ENCODE measurements at places on chromosomes 12 and 14.

DNA sequence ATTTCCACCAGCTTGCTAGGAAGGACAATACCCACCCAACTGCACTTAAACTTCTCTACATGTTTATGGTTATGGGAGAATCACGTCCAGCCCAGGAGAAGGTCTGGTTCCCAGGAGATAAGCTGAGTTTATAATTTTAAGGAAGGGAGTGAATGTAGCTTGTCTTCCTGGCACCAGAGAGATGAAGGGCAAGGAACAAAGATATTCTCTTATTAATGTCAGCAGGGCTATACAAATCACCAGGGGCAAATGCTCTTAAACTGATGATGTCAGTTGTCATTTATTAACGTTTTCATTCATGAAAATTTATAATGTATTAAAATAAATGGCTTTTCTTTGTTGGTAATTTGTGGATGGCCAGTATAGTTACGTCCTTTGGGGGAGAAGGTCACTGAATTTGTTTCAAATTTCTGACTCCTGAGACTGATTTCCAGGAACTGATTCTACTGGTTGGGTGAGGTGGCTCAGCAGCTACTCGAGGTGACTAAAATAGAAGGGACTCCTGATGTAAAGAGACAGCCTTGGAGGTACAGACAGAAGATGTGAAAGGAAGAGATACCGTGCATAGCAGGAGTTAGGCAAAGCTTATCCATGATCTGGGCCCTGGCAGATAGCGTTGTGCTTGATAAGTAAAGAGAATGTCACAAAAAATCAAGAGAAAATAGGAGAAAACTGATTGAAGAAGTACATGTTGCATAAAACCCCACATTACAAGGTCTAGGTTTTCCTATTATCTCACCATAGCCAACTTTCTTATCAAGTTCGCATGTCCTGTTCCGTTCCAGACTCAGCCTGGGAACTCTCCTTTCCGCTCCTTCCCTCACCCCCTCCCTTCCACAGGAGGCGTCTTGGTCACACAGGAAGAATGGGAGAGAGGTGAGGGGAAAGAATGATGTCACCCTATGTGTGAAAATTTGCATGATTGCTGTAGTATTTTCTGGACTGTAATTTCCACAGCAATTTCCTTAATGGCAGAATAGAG is 367.1 kb upstream of the FAR2 start:
- no peak for DNase-seq

GRCh38 chr12:121939186-121939585 is 20.8 kb downstream of the CFAP251 start:
- DNase-seq = no peak

DNA sequence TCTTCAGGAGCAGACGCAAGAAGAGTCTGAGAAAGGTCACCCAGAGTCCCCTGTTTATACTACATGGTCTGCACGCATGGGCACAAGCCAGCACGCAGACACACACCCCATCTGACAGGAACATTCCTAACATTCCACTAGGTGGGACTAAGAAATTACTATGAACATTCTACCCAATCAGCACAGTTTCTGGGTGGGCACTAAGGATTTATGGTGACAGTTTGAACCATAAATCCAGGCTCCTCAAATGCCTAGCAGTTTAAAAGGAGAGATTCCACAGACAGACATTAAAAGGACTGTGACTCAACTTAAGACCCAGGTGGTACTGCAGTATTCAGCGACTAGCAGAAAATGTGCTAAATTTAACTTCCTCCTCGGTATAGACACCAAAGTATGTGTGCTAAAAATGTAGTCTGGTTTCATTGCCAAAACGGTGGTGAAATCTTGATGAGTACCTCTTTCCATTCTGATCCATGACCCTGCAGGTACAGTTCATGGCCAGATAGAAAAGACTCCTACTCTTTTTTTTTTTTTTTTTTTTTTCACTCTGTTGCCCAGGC is 16.2 kb downstream of the ABHD4 start:
- no peak for DNase-seq

DNA sequence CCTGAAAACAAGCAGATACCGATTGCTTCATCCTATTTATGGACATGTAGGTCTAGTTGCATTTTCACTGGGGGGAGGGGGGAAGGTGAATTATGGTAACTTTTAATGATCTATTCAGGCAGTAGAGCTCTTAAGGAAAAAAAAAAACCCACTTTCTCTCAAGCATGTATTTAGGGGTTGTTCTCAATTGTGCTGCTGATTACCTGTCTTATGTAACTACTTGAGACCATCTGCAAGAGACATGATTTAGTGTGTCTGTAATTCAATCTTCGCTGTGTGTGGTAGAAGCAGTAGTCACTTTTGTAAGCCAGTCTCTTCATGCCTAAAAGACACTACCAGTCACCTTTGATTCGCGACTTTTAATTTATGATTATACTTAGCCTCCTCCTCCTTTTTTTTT is 8.9 kb downstream of the CALM1 start:
- DNase-seq = peak; percentile 99

DNA sequence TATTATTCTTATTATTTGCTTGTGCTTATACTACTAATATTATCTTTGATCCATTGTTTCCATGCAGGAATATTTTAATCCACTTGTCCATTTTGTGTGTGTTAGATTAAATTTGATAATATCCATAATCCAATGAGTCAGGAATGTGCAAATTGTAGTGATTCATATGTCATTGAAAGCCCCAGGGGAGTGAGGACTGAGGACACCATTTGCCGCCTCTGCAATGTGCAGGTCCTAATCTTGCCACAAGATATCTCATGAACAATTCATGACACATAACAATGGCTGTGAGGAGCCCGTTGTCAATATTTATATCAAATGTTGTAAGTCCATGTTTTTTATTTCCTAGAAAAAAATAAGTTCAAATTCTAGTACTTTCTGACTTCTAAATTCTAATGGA is 250.5 kb downstream of the ZFP36L1 start:
- no peak for DNase-seq

DNA sequence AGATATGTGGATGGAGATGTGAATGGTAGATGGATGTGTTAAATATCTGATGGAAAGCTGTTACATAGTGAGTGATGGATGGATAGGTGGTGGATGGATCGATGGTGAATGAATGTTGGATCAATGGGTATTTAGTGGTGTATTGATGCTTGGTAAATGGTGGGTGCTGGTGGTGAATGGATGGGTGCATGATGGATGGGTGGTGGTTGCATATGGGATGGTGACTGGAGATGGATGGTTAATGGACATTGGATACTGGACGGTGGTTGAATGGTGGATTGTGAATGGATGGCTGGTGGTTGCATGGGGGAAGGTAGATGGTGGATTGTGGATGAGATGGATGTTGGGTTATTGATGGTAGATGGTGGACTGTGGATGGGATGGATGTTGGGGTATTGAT is 2.1 kb upstream of the LBHD2 start:
- no peak for DNase-seq

GRCh38 chr12:27672051-27672450 is 24.2 kb upstream of the REP15 start:
- no peak for DNase-seq

DNA sequence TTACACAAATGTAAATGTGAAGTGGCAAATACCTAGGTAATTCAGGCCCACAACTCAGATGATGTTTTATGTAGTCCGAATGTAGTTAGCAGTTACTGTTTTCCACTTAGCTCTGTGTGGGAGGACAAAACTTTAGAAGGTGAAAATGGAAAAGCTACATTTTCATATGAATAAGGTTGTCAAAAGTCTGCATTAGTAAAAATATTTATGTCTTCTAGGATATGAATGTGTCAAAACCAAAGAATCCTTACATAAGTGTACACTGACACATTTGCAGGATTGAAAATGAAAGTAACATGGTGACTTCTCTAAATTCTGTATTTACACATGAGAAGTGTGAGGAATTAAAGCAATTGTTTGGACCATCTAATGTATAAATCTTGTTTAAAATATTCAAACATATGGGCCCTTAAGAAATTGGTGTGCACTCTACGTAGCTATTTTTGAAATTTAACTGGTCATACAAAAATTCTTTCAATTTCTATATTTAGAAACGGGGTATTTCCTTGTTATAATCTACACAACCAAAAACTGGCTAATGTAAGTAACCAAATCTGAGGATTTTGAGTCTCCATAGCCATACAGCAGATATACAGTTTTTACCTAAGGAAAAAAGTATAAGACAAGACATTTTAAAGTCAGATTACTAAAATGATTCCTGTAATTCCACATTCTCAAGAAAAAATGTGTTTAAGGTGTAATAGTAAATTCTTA is 5.4 kb downstream of the CDKN1B start:
- DNase-seq = no peak

DNA sequence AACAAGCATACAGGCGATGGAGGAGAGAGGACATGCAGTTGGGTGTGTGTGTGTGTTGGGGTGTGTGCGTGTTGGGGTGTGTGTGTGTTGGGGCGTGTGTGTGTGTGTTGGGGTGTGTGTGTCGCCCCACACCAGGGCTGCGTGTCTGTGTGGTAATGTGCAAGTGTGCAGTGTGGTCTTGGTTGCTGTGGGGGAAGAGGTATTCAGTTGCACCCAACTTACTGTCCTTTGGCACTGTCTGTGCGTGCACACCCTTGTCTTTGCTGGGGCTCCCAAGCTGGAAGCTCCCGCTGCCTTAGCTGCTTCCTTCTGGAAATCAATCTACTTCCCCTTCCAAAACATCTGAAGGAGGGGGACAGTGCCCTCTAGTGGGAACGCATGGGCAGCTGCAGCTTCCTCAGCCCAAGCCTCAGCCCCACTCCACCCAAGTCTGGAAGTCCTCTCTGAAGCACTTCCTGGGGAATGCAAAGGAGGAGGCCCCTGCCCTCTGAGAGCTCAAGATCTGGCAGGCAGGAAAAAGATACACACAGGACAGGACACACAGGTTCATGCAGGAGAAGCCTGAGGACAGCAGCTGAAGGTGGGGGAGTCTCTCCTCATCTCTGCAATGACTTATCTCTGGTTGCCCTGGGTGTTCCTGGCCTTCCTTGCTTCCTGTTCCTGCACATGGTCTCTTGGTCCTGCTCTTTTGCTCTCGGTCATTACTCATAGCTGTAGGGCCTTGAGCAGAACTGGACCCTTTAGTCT is 13.1 kb downstream of the ASIC1 start:
- peak; percentile 81 for DNase-seq

- no peak for DNase-seq
Observed at GRCh38 chr12:116675339-116676107, 62.3 kb downstream of the SPRING1 start.

GRCh38 chr12:42935756-42936155 is 346.2 kb upstream of the PRICKLE1 start:
- DNase-seq = peak; percentile 50

GRCh38 chr14:64387782-64388532 is at the start of gene MTHFD1:
Gene MTHFD1 (plus strand): TSS chr14:64388353. CDS start chr14:64388428, 75 bp downstream.
- peak; percentile 100 for DNase-seq

GRCh38 chr14:90017371-90017770 is 44.4 kb upstream of the KCNK13 start:
- no peak for DNase-seq

- DNase-seq = no peak
Observed at GRCh38 chr14:71049435-71050133, 142.3 kb downstream of the PCNX1 start.

- no peak for DNase-seq
Observed at GRCh38 chr14:84468153-84468552, 1061.8 kb upstream of the FLRT2 start.

GRCh38 chr12:14879222-14879933 is 6.3 kb downstream of the MGP start:
- no peak for DNase-seq

- peak; percentile 85 for DNase-seq
Observed at GRCh38 chr12:83920821-83921547, 991.6 kb downstream of the SLC6A15 start.

- no peak for DNase-seq
Observed at GRCh38 chr12:122571821-122572220, 44.8 kb downstream of the KNTC1 start.

DNA sequence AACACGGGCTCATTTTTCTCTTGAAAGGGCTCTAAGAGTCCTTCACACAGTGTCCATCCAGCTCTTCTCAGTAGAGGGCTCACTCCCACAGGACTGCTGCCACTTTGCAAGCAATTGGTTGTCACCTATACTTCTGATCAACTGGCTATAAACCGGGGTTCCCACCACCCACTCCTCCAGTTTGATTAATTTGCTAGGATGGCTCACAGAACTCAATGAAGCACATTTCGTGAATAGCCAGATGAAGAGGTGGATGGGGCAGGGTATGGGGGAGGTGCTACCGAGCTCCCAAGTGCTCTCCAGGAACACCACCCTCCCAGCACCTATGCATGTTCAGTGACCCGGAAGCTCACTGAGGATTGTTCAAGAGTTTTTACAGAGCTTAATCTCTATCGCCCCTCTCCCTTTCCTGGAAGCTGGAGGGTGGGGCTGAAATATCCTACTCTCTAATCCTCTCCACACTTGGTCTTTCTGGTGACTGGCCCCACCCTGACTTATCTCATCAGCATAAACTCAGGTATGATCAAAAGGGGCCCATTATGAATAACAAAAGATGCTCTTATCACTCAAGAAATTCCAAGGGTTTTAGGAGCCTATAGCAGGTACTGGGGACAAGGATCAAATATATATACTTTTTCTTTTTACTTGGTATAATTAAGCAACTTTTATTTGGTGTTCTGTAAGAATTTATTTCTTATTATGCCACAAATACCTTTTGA is 13.9 kb upstream of the EGLN3 start:
- no peak for DNase-seq

- no peak for DNase-seq
Observed at GRCh38 chr12:45302621-45303369, 86.9 kb downstream of the ANO6 start.

- DNase-seq = peak; percentile 97
Observed at GRCh38 chr14:23551266-23552028, at the start of gene ZFHX2. Gene ZFHX2 (minus strand): TSS chr14:23551765. CDS start chr14:23535325, 16,440 bp downstream.

- DNase-seq = no peak
Observed at GRCh38 chr12:3335078-3335487, 155.9 kb upstream of the PRMT8 start.

DNA sequence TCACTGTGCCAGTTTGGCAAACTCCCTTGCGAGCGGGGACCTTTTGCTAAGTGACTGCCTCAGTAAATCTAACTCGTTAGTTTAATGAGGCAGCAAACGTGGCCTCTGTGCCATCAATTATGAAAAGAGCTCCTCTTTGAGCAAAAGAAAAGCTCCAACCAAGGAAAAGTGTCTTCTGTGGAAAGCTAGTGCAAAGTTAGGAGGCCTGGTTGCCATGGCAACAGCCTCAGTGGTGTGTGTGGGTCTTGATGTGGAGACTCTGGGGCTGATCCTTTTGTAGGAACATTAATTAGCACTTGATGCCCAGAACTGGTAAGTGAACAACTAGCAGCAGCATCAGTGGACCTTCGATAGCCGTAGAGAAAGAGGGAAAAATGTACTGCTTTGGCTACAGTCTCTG is 145.7 kb downstream of the CHST11 start:
- no peak for DNase-seq

DNA sequence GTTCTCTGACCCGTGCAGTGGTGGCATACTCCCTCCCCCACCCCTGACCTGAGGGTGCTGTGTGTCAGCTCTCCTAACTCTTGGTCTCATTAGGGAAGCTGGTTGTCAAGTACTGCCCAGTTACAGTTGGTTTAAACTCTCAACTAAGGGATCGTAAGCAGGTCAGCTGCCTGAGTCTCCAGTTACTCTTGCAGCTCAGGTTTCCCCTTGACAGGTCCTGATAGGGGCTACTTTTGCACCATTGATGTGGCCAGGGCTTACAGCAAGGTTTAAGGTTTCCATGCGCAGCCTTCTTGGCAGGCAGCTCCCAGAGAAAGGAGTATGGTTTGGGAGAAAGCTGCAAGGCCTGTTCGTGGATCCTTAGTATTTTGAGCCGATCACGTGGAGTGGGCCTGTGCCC is 74.5 kb downstream of the ETV6 start:
- peak; percentile 0 for DNase-seq

- no peak for DNase-seq
Observed at GRCh38 chr12:51829011-51829481, 19.5 kb downstream of the FIGNL2 start.

Measured in NCI-H2171 treated with DMSO at 0.1 percent for 48 hours (cell line).